ENCODE measurements at places on chromosomes 2 and 18.
A peak's percentile ranks its signal among the peaks of the same experiment; 100 is the strongest.

DNA sequence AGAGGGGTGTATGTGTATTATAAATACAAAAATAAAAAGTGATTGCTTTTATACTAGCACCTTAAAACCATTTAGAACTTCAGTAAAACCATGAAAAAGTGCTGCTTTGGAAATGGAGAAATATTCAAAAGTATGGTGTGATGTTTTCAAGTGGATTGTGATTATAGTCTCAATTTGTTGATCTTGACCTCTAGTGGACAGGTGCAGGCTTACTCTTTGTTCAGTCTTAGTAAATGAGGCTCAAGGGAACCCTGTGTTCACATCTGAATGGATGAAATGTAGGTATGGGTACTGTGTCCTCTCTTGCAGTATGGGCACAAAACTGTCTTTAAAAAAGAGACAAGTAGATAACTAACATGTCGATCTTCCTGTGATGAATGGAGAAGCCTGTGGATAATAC, 145.8 kb downstream of the MCFD2 start:
- DNase-seq = no peak

DNA sequence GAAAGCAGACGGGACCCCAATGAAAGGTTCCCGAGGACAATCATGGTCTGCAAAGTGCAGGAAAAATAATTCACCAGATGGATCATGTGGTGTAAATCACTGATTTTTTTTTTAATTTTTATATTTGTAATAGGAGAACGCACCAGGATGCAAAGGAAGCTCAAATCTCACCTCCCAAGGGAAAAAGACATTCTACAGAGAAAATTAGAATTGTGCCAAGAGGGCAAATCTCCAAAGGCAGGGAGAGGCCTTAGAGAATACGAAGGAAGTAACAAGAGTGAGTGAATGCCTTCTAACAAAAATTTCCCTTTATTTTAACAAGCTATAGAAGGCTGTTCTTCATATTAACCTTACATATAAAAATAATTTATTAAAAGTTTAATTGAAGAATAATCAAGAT, 90.9 kb downstream of the ANKRD44 start:
- DNase-seq = no peak

DNA sequence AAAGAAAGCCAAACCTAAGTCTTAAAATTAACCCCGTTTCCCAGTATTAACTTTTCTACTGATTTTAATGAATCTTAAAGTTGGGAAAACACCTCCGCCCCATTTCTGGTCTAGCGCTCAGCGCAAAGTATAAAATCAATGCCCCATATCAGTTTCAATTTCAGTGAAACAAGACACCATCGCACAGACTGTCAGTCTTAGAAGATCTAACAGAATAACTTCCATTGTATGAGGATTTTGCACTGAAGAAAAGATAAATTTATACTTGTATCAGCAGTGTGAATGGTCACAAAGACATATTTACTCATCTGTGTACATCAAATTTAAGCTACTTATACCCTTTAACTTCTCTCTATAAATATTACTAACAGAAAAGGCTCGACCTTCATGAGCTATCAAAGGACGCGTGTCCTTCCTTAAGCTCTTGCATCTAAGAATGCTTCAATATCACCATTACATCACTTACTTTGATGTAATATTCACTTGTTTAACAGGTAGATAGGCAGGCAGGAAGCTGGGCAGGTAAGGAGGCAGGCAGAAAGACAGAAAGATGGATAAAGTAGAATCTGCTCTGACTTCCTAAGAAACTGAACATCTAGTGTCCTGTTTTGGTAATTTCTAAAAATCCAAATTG, 183.0 kb downstream of the TCF4 start:
- DNase-seq = no peak

DNA sequence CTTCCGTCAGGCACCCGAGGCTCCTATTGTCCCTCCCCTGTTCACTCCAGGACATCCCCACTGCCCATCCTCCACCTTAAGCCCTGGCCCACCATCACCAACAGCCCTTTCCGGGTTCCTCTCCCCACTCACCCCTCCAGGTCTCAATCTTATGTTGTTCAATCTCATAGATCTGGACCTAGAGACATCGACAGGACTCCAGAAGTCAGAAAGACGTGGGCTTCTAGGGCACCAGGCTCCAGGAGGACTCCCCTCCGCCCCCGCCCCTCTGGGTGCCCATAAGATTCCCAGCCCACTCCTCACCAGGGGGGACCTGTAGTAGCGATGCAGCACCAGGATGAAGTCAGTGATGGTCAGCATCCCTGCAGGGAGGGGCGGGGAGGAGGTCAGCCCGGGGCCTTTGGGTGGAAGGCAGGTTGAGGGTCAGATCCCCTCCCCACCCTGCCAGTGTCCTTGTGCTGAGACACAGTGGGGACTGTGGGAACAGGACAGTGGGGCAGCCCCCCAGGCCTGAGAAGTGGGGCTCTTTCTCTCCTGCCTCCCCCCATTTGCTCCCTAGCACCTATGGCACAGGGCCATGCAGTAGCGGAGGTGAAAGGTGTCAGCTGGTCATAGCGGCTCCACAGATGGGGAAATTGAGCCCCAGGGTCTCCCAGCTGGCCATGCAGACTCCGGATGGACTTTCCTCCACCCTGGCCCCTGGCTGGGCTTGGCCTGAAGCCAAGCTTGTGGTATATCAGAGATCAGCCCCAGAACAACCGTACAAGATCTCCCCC, 3.7 kb downstream of the PRKAG3 start:
- no peak for DNase-seq

- DNase-seq = no peak
Observed at GRCh38 chr2:215360596-215360995, 48.7 kb downstream of the ATIC start.

GRCh38 chr2:42192652-42193566, 23.8 kb downstream of the EML4 start:
- DNase-seq = no peak

DNA sequence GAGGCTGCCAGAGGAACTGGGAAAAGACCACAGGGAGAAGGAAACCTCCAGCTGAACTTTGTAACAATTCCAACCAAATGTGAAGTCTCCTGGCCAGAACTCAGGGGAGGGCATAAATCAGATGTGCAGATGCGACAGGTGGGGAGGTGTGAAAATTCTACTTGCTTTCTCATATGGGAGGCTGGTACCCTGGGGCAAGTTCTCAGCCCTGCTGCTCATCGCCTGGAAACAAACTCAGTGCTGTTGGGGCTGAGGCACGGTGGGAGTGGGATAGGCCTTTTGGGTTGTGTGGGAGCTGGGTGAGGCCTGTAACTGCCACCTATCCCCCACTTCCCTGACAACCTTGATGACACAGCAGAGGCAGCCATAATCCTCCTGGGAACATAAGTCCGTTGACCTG, 179.6 kb downstream of the ASB1 start:
- no peak for DNase-seq

GRCh38 chr2:224039770-224040440, 819 bp upstream of the SERPINE2 start:
- no peak for DNase-seq

DNA sequence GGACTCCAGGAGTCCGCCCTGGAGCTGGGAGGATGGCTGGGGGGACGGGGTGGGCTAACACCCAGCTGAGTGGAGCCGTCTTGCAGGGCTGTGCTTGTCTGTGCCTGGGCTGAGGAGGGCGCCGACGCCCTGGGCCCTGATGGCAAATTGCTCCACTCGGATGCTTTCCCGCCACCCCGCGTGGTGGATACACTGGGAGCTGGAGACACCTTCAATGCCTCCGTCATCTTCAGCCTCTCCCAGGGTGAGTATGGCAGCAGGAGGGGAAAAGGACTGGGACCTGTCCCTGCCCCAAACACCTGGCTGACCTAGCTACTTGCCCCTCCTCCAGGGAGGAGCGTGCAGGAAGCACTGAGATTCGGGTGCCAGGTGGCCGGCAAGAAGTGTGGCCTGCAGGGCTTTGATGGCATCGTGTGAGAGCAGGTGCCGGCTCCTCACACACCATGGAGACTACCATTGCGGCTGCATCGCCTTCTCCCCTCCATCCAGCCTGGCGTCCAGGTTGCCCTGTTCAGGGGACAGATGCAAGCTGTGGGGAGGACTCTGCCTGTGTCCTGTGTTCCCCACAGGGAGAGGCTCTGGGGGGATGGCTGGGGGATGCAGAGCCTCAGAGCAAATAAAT, 12.9 kb downstream of the KHK start:
- no peak for DNase-seq

DNA sequence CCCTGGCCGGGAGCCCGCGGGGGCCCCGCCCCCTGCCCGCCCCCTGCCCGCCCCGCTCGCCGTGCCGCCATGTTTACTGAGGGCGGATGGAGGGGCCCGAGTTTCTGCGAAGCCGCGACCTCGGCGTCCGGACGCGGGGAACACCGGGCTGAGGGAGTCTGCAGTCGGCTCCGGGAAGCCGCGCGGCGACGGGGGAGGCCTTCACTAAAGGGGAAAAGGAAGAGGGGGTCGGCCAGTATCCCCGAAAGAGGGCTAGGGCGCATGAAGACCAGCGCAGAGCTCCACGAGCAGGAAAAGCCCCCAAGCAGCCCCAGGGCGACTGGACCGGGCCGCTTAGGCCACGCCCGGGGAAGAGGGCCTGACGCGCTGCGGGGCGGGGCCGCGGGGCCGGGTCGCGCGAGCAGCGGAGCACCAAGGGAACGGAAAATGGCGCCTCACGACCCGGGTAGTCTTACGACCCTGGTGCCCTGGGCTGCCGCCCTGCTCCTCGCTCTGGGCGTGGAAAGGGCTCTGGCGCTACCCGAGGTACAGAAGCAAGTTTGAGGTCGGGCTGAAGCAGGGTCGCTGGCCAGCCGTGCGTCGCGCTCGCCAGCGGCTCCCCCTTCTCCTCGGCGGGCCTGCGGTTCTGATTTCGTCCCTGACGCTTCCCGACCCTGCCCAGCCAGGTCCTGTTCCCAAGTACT, at the start of the genes ATRAID and SLC5A6:
ATRAID (plus strand) TSS at position 99 of the 683 bp plus-strand sequence; CDS start at position 427, 328 bp downstream.
SLC5A6 (minus strand) TSS at position 326 of the 683 bp plus-strand sequence. CDS start 4,618 bp downstream, outside the sequence.
- DNase-seq = peak; percentile 95

DNA sequence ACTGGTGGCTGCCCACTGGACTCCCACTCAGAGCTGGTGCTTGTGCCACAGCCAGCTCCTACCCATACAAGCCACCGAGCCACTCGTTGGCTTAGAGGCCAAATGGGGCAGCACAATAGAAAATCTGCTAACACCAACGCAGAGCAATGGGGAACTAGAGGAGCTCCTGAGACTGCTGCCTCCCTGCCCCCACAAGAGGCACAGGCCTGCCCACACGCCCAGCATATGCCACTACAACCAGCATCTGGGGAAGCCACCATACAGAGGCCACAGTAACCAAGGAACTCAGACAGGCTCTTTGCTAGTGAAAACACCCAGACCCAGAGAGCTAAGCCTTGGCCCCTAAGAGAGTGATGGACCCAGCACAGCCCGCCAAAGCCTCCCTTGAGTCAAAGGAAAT, 231.2 kb upstream of the RAB6C start:
- no peak for DNase-seq

DNA sequence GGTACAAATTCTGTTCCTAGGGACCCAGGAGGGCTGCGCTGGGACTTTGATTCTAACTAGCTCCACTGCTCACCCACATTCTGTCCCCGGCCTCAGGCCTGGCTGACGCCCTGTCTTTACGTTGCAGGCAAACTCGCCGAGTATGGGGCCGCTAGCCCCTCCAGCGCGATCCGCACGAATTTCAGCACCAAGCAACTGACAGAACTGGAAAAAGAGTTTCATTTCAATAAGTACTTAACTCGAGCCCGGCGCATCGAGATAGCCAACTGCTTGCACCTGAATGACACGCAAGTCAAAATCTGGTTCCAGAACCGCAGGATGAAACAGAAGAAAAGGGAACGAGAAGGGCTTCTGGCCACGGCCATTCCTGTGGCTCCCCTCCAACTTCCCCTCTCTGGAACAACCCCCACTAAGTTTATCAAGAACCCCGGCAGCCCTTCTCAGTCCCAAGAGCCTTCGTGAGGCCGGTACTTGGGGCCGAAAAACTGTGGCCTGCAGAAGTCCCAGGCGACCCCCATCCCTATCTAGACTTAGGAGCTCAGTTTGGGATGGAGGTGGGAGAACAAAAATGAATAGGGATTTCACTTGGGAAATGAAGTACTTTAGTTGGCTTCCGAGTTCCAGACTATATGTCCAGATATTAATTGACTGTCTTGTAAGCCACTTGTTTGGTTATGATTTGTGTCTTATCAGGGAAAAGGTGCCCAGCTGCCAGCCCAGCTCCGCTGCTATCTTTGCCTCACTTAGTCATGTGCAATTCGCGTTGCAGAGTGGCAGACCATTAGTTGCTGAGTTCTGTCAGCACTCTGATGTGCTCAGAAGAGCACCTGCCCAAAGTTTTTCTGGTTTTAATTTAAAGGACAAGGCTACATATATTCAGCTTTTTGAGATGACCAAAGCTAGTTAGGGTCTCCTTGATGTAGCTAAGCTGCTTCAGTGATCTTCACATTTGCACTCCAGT, 1.5 kb downstream of the HOXD1 start:
- DNase-seq = no peak

DNA sequence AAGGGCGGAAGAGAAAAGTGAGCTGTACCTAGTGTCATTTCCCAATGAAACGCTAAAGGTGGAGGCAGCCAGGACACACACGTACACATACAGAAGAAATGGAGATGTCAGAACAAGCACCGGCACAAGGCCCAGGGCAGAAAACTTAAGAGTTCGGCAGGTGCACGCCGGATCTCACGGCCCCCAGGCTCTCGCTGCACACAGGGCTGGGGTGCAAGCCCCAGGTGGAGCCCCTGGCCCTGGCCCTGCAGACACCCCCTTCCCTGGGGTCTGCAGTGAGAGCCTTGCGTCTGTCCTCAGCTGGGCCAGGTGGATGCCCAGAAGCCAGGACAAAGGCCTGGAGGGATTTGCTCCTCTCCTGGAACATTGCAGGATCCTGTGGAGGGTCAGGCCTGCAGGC, 36.7 kb downstream of the AQP12A start:
- no peak for DNase-seq

DNA sequence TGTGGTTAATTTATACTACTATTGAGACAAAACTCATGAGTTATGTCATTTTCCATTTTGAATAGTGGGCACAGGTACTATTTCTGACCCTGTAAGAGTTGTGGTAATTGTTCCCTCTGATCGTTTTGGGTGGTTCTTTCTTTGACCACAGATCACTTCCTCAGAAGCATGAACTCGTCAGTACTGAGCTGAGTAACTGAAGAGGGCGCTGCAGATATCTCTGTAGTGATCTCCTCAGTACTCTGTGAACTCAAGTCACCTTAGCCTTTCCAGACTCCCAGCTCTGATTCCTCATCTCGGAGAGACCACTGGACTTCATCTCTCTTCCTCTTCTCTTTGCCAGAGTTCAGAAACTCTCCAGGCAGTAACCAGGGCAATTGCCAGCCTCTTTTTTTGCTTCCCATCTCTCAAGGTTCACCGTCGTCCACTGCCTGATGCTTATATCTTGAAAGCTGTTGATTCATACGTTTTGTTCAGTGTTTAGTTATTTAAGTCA, 9.4 kb upstream of the IL1RL1 start:
- DNase-seq = peak; percentile 69

- no peak for DNase-seq
Observed at GRCh38 chr2:118668431-118669424, 178.7 kb downstream of the EN1 start.

DNA sequence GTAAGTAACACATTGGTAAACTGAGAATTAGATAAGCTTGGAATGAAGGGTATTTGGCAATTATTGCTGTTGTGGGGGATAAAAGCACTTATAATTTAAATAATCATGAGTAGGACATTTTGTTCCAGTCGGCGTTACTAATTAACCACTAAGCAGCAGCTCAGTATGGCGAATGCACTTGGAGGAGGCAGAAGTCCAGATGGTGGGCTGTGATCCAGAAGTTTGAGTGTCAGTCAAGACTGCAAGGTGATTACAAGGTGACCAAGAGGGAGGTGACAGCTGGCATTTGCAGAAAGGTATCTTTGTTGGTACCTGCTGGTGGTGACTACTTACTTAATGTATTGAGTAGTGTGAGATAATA, 643.6 kb upstream of the FAM98A start:
- no peak for DNase-seq

All from activated CD8-positive, alpha-beta memory T cell treated with anti-CD3 and anti-CD28 coated beads for 24 hours (primary cell).